Activated B cell treated with CpG ODN at 0.5 μM for 24 hours (primary cell): ENCODE measurements at places on chromosomes 5 and 9. TPM values are rescaled to one million over a fixed set of nuclear protein-coding genes. Genes with fewer than 3 reads are reported as not detected.

Gene PHF24
- 0.13 TPM in 1 of 2 replicates, not detected in the other for total RNA-seq

Gene FGF10
- not detected in 2 replicates for total RNA-seq

GRCh38 chr9:92001244-92001643 lies 51.2 kb upstream of the ROR2 start:
- no peak for DNase-seq

Gene DIAPH1
- total RNA-seq, result 136 and 138 TPM in 2 replicates

Gene TAF11L12
- total RNA-seq, result not detected in 2 replicates

DNA sequence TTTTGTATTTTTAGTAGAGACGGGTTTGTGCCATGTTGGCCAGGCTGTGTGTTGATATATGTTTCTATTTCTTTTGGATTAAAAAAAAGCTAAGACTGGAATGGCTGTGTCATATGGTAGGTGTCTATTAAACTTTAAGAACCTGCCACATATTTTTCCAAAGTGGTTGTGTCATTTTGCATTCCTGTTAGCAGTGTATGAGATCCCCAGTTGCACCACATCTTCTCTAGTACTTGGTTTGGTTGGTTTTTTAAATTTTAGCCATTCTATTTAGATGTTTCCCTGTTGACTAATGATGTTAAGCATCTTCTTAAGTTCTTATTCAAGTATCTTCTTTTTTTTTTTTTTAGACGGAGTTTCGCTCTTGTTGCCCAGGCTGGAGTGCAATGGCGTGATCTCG lies 36.2 kb upstream of the MEGF9 start:
- no peak for DNase-seq

GRCh38 chr5:149956685-149957084 lies 3.9 kb upstream of the SLC26A2 start:
- DNase-seq, result no peak

DNA sequence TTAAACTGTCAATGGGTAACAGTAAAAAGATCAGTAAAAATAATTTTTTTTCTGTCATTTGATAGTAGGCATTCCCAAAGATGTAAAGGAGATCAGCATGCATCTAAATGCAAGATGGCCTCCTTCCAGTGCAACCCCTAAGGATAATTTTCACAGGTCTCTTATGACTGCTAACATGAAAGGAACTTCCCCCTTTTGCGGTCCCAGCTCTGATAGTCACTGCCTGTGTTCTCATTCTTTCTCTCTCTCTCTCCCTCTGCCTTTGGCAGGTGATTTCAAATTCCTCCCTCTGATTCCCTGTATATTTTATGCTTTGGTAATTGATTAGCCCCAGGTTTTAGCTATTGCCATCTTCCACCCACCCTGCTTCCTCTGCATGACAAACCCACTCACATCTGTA lies 8.9 kb downstream of the SPINK14 start:
- no peak for DNase-seq

GRCh38 chr5:80919678-80920196 lies 40.4 kb upstream of the RASGRF2 start:
- no peak for DNase-seq

DNA sequence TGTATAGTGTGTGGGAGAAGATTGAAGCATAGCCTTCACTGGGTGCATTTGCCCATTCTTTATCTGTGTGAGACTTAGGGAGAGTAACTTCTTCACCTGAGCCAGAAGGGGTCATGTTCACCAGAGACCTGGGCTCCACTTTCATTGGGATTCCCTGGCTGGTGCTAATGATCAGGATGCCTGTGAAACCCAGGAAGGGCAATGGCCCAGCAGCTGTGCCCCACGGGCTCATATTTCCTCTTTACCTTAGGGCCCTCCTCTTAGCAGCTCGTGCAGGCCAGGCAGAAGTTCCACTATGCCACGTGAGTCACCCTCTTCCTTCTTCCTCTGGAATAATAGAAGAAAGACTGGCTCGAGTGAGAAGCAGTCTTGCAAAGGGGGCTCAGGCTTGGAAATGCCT lies 5.0 kb downstream of the PPARGC1B start:
- DNase-seq, result no peak

Gene PPP2CA
- total RNA-seq, result 103 and 118 TPM in 2 replicates

DNA sequence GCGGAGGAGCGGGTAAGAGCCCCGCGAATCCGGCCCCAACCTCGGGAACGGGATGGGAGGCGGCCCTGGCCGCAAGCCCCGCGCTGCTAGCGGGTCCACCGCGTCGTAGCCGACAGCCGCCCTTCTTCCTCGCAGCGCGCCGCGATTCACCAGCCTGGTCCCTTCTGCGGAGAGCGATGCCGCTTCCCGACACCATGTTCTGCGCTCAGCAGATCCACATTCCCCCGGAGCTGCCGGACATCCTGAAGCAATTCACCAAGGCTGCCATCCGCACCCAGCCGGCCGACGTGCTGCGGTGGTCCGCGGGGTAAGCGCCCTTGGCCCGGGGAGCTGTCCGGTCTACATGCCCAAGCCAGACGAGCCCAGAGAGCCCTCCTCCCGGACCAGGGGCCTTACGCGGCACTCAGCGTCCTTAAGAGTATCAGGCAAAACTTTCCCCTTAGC lies 335 bp downstream of the ROPN1L start:
- DNase-seq, result no peak

Gene FOXD4
- 0.55 and 0.61 TPM in 2 replicates for total RNA-seq

DNA sequence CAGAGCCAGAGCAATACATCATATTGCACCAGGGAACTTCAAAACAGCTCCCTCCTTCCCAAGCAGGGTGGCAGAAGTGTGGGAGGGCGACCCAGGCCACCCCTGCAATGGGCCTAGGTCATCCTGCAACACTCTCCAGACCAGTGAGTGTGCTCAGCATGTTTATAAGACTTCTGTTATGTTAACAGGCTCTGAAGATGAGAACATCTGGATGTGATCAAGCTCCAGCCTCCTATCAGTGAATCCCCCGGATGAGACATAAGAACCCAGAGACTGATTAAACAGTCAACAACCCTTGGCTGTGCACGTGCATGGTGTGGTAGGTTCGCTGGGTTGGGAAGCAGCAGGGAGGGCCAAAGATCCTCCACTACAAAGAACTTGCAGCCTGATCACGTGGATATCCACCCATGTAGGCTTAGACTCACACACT lies 63.3 kb downstream of the ABCA1 start:
- no peak for DNase-seq

DNA sequence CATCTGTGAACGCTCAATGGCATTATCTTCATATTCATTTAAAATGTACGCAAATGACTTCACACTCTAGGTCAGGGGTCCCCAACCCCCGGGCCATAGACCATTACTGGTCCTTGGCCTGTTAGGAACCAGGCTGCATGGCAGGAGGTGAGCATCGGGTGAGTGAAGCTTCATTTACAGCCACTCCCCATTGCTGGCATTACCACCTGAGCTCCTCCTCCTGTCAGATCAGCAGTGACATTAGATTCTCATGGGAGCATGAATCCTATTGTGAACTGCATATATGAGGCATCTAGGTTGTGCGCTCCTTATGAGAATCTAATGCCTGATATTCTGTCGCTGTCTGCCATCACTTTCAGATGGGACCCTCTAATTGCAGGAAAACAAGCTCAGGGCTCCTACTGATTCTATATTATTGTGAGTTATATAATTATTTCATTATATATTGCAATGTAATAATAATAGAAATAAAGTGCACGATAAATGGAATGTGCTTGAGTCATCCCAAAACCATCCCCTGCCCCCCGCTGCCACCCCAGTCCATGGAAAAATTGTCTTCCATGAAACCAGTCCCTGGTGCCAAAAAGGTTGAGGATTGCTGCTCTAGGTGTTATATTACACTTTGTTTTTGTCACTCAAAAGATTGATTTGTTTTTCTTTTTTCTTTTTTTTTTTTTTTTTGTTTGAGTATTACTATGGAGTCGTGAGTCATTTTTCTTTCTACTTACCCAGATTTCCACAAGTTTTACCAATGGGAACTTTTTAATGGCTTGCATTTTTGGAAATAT lies 127.2 kb downstream of the DOCK8 start:
- no peak for DNase-seq

- no peak for DNase-seq
Observed at GRCh38 chr5:33319841-33320240, 120.9 kb upstream of the TARS1 start.

- DNase-seq, result no peak
Observed at GRCh38 chr9:38737246-38737645, 17.3 kb upstream of the FAM240B start.

DNA sequence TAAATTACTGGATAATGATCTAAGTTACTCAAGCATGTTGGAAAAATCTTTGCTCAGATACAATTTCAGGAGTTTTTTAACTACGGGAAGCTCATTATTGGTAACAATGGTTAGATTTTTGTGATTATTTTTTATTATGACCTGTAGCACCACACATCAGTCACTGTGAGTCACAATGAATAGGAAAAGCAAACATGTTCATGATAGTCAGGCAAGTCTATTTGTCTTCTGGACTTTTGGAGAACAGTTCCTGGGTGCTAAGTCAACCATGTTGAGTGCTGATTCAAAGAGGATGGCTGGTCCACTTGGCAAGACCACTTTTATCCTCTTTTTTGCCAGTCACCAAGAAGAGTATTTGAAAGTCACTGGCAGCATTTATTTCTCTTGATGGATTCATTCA lies 403.2 kb downstream of the KIF4B start:
- no peak for DNase-seq

DNA sequence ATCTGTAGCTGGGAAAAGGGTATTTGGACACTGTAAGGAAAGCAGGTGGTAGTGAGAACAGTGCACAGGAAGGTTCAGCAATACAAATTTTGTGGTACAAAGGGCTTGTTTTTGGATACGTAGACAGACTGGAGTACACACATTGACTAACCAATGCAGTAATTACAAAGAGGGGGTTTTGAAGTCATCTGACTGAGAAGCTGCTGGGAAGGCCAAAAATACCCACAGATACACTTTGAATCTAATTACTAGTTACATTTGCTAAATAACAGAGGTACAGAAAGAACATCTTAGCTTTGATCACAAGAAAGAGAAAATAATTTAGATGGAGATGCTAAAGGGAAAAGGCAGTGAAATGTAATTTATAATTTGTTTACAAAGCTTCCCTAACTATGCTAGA lies 45.9 kb downstream of the PKD2L2 start:
- DNase-seq, result no peak

Gene CACFD1
- 13.8 and 15.0 TPM in 2 replicates for total RNA-seq

- DNase-seq, result no peak
Observed at GRCh38 chr9:83327750-83328622, 210.2 kb downstream of the FRMD3 start.
